ENCODE measurements at places on chromosomes 5 and 9.

- DNase-seq, result no peak
Observed at GRCh38 chr5:11504886-11505193, 399.4 kb downstream of the CTNND2 start.

DNA sequence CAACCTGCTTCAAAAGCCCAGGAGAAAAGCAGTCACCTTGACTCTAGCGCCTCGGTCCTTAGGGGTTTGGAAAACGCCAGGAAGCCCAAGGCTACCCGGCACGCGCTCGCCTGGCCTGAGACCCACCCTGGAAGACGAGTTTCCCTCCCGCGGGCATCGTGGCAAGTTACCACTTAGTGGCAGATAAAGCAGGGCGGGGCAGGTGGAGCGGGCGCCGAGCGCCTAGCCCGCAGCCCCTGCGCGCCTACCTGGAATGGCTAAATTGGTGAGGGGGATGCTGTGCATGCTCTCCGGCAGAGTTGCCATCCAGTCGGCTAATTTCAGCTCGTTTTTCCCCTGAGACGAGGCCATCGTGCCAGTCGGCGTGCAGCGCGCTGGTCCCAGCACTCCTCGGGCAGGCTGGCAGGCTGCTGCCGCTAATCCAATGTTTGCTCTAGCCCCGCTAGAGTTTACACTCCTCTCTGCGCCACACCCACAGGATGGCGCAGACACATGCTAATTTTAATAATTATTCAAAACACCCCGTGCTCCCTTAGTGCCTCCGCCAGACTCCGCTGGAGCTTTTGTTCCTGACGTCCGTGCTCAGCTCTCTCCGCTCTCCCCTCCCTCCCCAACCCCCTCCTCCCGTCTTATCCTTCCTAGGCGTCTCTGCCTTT is at the start of gene PLCXD3:
PLCXD3 (minus strand) TSS at position 426 of the 656 bp plus-strand sequence; CDS start at position 351, 75 bp downstream.
- no peak for DNase-seq

DNA sequence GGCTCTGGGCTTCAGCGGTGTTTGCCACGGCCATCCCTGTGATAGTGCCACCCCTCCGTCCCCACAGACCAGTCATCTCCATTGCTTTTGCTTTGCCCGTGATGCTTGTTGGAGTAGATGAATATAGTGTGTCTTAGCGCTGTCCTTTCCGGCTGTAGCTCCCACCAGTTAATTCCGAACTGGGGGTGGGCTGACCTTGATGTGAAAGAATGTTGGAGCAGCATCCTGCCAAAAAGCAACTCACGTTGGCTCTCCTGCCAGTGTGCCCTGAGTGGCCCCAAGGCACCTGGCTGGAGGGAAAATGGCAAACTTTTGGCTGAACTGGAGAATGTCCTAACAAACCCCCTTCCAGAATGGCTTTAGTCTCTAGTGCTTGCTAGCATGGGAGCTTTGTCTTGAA is 20.0 kb downstream of the CLTA start:
- no peak for DNase-seq

GRCh38 chr9:134895908-134896833 is 15.6 kb downstream of the FCN2 start:
- DNase-seq, result peak; percentile 65

DNA sequence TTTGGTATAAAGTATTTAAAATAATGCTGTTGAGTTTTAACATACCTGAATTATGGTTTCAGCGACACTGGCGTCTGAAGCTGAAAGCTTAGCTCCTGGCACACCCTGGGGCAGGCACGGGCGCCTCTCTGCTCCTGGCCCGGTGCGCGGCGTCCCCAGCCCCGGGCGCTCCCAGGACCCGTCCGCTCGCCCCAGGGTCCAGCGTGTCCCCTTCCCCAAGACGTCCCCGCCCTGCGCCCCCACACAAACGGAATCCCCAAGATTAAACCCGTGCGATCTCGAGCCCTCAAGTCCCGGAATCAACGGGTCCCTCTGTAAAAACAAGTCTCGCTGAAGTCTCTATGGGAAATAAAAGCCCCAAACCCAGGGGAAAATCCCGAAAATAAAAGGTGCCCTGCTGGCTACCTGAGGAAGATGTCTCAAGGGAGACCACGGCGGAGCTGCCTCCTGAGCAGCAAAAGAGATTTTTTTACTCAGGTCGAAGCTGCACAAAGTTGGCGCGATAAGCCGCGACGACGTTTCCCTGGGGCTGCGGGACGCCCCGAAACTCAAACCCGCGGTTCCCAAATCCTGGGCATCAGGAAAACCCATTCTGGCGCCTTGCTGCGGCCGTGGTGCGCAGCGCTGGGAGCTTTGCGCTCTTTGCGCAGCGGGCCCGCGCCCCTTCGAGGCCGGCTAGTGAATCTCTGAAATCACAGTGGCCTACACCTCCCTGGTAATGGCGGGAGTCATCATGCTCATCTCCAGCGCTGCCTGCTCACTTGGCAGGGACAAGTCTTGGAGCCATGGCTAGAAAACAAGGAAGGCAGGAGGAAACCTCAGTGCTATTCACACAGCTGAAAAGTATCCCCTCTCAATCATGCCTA is 6.3 kb upstream of the IFNA8 start:
- no peak for DNase-seq

- no peak for DNase-seq
Observed at GRCh38 chr5:65612298-65612907, 11.7 kb downstream of the TRIM23 start.

DNA sequence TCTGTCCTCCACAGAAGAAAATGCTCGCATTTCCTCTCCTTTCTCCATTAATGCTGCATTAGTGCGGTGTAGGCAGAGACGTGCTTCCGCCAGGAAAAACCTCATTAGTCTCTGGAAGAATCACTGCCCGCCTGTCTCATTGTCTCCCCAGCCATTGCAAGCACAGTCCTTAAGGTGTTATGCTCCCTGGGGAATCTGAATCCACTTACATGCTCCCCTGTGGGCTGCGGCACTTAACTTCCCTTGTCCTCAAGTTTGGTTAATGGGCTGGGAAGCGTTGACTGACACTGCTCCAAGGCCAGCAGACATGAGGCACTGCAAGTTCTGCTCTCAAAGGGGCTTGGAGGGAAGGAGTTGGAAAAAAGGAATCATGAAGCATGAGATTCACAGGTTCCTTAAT is 41.6 kb downstream of the TARS1 start:
- DNase-seq, result no peak

GRCh38 chr5:13985731-13986418 is 41.4 kb upstream of the DNAH5 start:
- DNase-seq, result no peak

GRCh38 chr9:89777544-89777943 is 172.7 kb downstream of the GADD45G start:
- DNase-seq, result no peak

GRCh38 chr9:30846651-30847050 is 1537.8 kb upstream of the ACO1 start:
- DNase-seq, result no peak

- DNase-seq, result no peak
Observed at GRCh38 chr5:168948746-168949145, 352.2 kb downstream of the SLIT3 start.

- DNase-seq, result no peak
Observed at GRCh38 chr5:122404018-122404417, 92.0 kb downstream of the SNCAIP start.

- no peak for DNase-seq
Observed at GRCh38 chr5:14250084-14250695, 107.0 kb downstream of the TRIO start.

- no peak for DNase-seq
Observed at GRCh38 chr9:107249131-107249533, 33.9 kb upstream of the RAD23B start.

- DNase-seq, result no peak
Observed at GRCh38 chr5:126658561-126658960, 57.8 kb downstream of the PHAX start.

DNA sequence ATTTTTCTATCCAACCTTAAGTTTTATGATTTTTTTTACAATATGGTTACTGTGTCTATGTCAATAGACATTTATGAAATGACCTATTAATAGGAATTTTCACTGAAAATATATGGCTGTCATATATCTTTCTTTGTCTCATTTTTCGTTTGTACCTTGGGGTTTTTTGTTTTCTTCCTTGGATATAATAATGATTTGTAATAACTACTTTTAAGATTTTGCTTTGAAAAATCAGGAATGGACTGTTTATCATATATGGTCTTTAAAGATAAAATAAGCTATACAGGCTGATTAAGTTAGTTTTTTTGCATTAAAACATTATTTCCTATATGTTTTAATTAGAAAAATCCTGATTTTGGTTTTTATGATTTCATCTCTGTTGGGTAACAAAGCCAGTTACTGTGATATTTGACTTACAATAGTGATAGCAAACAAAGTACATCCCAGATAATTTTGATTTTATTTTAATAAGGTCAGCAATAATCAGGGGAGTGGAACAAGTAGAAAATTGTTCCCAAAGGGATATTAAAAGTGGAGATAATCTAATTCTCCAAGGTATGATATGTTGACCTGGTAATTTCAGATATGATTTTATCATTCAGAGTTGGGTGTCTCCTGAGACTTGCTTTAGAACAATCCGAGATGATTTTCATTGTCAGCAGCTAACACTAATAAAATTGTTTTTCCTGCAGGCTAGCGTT is 10.3 kb downstream of the NR4A3 start:
- no peak for DNase-seq
